ENCODE measurements at places on chromosomes 4 and X.

DNA sequence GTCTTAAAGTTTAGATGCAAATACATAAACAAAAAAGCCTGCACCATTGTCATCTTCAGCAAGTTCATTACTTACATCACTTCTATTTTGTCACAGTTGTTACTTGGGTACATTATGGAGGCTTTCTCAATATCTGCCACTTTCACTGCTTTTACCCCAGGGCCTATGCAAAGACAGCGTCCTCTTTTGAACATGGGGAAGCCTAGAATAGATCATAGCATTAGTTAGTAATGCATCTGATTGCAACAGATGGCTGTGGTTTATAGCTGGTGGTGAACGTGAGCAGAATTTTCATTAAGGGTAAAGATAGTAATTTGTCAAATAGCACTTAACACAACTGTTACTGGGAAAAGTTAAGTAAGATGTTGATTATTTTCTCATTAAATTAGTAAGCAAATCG, 729 bp downstream of the CXCL11 start:
- DNase-seq = no peak

GRCh38 chr4:1500231-1500965, 94.2 kb upstream of the NKX1-1 start:
- DNase-seq = no peak

DNA sequence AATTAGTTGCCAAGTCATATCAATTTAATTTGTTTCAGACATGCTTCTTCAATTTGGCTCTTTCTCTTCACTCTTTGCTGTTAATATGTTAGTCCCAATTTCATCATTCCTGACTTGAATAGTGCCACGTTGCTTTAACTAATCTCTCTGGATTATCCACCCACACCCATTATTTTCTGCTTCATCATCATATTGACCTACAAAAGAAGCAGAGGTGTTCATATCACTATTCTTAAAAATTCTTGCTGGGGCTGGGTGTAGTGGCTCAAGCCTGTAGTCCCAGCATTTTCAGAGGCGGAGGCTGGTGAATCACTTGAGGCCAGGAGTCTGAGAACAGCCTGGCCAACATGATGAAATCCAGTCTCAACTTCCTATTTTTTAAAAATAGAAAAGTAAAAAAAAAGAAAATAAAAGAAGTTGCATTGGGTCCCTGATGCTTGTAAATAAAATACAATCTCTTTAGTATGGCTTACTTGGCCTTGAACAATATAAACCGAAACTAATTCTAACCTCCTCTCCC, 65.7 kb upstream of the KCNIP4 start:
- no peak for DNase-seq

DNA sequence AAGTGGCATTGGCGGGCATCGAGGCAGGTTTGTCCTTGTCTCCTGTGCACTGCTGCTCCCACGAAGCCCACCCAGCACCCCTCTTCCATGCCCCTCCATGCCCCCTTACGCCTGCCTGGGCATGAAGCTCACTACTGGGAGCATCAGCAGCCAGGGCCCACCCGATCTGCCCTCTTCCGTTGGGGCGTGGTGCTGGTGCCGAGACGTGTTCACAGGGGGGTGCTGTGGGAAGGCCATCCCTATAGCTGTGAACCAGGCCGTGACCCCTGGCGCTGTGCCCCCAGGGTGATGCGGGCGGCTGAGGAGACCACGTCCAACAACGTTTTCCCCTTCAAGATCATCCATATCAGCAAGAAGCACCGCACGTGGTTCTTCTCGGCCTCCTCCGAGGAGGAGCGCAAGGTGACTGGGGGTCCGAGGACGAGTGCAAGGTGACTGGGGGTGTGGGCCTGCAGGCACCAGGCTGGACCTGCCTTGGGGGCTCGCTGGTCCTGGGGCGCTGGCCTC, 19.3 kb upstream of the ADD1 start:
- DNase-seq = no peak

DNA sequence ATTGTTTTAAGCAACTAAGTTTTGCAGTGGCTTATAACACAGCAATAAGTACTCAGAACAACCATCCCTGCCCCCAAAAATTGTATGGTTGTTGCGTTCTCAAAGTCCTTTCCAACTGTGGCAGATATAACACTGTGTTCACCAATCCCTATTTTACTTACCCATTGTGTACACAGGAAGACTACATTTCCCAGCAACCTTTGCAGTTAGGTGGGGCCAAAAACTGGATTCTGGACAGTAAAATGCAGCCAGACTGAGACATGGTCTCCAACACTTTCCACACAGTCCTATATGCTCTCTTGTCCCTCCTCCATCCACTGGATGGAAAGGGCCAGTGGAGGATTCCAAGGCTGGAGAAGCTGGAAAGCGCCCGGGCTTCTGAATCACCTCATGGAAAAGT, 523.6 kb downstream of the BCOR start:
- no peak for DNase-seq

DNA sequence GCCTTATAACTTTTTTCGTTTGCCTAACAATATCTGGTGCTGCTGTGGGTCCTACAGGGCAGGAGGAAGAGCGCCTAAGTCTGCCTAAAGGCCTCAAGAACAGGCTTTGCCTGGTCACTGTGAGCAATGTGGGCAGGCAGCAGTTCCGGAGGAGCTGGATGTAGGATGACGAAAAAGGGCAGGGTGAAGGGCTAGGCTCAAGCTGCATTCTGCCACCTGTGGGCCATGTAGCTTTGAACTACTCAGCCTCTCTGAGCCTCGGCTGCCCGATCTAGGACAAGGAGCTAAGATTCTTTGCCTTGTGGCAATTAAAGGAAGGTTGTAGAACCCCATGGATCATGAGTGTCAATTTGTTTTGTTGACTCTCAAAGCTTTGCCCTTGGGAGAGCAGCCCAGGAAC, 57.1 kb upstream of the MAMLD1 start:
- DNase-seq = no peak

Data from ureter (tissue), 1 donor.